ENCODE measurements at places on chromosomes 3 and 15. TPM values are rescaled to one million over a fixed set of nuclear protein-coding genes. Genes with fewer than 3 reads are reported as not detected.
A peak's percentile ranks its signal among the peaks of the same experiment; 100 is the strongest.

- H3K36me3 ChIP-seq = peaks cover 19% of the 10 kb centered on the region
- H3K27ac ChIP-seq = no peak overlapping the region
- H3K27me3 ChIP-seq = no peaks in the 10 kb centered on the region
- DNase-seq = peak; percentile 95
- H3K4me1 ChIP-seq = no peaks in the 10 kb centered on the region
Measured at GRCh38 chr15:82530606-82531379, 9.5 kb downstream of the RPS17 start.

DNA sequence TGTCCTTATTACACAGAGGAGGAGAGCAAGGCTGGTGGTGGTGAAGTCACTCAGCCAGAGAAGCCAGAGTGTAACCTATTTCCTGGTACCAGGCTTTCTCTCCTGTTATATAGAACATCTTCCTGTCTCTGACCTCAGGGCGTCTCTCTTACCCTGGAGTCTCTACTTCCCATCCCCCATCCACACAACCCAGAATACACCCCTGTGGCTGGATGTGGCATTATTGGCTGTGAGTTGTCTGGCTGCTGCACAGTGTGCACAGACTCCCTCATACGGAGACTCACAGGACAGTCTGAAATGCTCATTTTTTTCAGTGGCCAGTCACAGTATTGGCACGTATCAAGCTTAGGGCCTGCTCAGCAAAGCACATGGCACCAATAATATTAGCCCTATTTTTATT lies 8.6 kb downstream of the PODXL2 start:
- no peaks in the 10 kb centered on the region for H3K4me1 ChIP-seq
- H3K27me3 ChIP-seq = no peaks in the 10 kb centered on the region
- H3K36me3 ChIP-seq = peaks cover 4% of the 10 kb centered on the region
- H3K4me3 ChIP-seq = no peak overlapping the region
- H3K27ac ChIP-seq = no peak overlapping the region

DNA sequence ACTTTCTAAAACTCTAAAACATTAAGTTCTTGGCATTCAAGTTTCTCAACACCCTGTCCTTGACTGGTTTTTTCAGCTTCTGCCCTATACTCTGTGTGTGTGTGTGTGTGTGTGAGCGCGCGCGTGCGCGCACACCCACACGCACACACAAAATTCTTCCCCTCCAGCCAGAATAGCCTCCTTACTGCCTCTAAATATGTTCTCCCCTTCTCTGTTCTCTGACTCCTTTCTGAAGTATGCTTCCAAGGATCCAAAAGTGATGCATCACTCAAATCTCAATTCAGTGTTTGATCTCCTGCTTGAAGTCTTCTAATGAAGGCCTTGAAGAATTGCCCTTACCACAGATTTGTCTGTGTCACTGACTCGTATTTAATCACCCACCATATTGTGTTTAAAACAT lies 129.8 kb downstream of the SLC25A26 start:
- H3K4me1 ChIP-seq = peaks cover 4% of the 10 kb centered on the region
- no peaks in the 10 kb centered on the region for H3K27me3 ChIP-seq
- no peaks in the 10 kb centered on the region for H3K36me3 ChIP-seq
- H3K4me3 ChIP-seq = no peak overlapping the region
- no peak for DNase-seq

DNA sequence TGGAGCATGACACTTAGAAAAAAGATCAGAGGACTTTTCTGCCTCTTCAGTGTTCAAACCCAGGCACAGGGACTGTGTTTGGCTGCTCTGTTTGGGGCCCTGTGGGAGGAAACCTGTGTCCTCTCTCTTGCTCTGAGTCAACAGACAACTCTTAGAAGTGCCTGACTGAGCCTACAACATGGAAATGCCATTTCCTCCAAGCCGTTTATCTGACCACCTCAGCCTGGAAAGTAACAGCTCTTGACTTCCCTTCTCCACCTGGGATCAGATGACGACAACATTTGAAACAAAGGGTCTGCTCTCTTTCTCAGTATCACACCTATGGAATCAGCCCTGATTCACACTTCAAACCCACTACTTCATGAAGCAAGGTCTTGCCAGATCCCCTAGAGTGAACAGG lies 91.3 kb upstream of the CTDSPL start:
- peaks cover 16% of the 10 kb centered on the region for H3K4me1 ChIP-seq
- H3K4me3 ChIP-seq = no peak overlapping the region
- H3K27me3 ChIP-seq = no peaks in the 10 kb centered on the region
- H3K27ac ChIP-seq = no peak overlapping the region
- no peaks in the 10 kb centered on the region for H3K36me3 ChIP-seq
- no peak for DNase-seq

DNA sequence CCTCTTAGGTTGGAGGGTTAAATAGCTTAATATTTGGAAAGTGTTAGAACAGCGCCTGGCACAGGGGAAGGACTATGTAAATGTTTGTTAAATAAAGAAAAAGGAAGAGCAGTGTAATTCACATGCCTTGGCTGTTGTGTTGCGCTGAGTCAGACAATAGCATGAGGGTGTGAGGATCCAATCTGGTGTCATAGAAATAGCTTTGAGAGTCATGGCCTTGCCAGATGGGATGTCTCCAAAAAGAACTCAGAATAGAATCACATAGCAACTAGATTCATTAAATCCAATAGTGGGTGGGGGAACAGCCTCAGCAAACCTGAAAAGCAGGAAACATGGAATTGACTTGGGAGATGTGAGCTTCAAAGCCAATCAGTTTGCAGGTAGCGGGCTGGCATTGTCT lies 3.9 kb upstream of the RBSN start:
- H3K4me1 ChIP-seq = no peaks in the 10 kb centered on the region
- H3K4me3 ChIP-seq = no peak overlapping the region
- H3K36me3 ChIP-seq = no peaks in the 10 kb centered on the region

DNA sequence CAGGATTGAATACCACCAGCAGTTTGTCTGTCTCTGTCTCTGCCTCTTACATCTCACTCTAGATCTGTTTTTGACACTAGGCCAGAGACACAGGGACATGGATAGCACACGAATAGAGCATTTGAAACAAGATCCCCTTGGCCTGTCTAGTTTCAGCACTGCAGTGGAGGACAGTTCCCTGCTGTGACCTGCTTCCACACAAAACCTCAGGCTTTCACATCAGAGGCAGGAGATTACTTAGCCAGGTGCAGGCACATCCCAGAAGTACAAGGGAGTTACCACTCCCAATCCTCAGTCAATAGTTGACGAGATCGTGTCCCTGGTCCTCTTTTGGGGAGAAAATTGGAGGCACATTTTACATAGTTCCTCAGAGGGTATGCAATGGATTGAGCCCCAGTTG lies 34.0 kb upstream of the CCK start:
- no peaks in the 10 kb centered on the region for H3K4me1 ChIP-seq
- H3K27ac ChIP-seq = no peak overlapping the region
- H3K4me3 ChIP-seq = no peak overlapping the region
- H3K36me3 ChIP-seq = no peaks in the 10 kb centered on the region

The ACSBG1 gene
- total RNA-seq = not detected

The FANCD2OS gene
- not detected for total RNA-seq

Measured in endodermal cell (in vitro differentiated cells).